Stimulated activated CD4-positive, alpha-beta T cell treated with anti-CD3 and anti-CD28 coated beads, Interleukin-1b, Interleukin-23, amount 100 ng/mL, for 1 hour (primary cell): ENCODE measurements at places on chromosomes 12 and 14.
A peak's percentile ranks its signal among the peaks of the same experiment; 100 is the strongest.

DNA sequence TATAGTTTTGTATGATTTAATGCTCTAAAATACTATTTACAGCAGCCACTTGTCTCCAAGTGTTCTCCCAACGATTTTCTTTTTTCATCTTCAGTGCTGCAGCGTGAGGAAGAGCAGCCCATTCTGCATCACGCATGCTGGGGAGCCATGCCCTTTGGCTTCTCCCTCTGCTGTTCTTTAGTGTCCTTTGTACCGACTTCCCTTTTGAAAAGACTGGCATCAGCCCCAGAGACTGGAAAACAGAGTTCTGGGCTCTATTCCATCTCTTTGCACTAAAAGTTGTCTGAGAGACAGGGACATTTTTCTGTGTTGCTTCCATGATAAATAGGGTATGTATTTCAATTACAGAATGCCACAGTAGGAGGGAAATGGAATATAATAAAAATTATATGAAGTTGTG is 105.1 kb downstream of the RERG start:
- no peak for DNase-seq

GRCh38 chr12:67794161-67794560 is 145.6 kb downstream of the DYRK2 start:
- DNase-seq = no peak

GRCh38 chr14:90785471-90785870 is 30.8 kb downstream of the TTC7B start:
- no peak for DNase-seq

- DNase-seq = no peak
Measured at GRCh38 chr14:33762161-33762851, 188.6 kb downstream of the EGLN3 start.

DNA sequence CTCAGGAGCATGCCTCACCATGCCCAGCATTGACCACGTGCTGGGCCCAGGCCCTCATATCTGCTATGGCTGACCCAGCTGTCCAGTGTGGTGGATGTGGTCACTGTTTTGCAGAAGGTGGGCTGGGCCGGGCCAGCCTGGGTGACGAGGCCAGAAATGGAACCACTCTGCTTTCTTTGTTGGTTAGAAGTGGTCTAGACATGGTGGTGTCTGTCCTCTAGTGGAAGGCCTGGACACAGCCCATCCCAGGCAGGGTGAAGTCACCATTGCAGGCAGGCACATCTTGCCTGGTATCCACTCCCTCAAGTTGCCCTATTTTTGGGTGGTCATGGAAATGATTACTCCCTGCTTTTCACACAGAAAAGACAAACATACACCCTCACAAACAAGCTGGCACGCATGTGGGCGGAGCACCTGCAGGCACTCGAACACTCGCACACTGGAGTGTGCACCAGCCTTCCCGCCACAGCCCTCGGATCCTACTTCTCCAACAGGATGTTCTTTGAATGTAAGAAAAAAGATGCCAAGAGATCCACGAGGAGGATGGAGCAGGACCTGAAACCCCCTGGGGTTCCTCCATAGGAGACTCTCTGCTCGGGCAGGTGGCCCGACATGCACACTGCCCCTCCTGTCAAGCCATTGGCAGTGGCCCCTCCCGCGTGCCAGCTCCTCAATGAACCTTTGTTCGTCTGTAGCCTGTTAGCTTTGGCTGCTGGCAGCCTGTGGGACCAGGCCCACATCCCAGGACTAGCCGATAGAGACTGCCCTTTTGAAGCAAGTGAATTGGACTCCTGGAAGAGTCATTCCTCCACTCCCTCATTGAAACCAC is 38.4 kb downstream of the MLXIP start:
- no peak for DNase-seq

DNA sequence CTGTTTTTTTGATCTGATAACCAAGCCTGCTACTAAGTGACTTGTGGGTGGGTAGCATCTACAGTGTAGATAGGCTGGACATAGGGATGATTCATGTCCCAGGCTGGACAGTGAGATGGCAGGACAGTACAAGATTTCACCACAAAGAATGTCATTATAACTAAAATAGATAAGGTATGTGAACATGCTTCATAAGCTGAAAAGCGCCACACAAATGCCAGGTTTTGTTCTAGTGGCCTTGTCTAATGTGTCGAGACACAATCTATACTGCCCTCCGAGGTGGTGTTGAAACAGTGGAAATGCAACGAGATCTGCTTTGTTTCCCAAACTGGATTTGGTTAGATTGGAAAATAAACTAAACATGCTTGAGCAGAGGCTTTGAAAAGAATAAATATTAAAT is 4.4 kb downstream of the LGALS3 start:
- DNase-seq = no peak

DNA sequence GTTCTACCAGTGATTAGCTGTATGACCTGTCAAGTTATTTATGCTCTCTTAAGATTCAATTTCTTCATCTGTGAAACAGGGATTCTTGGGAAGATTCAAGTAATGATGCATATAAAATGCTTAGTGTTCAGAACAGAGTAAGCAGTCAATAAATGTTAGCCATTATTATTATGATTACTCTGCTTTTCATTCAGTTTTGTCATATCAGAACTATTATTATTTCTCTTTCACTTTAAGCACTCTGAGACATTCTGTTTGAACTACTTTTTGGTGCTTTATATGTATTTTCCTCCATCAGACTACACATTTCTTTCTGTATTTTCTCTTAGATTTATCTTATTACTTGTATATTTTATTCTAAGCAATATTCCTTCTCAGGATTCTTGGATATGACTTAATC is 81.2 kb downstream of the CFAP54 start:
- no peak for DNase-seq

- DNase-seq = no peak
Measured at GRCh38 chr12:122206111-122206881, 2.8 kb downstream of the B3GNT4 start.

DNA sequence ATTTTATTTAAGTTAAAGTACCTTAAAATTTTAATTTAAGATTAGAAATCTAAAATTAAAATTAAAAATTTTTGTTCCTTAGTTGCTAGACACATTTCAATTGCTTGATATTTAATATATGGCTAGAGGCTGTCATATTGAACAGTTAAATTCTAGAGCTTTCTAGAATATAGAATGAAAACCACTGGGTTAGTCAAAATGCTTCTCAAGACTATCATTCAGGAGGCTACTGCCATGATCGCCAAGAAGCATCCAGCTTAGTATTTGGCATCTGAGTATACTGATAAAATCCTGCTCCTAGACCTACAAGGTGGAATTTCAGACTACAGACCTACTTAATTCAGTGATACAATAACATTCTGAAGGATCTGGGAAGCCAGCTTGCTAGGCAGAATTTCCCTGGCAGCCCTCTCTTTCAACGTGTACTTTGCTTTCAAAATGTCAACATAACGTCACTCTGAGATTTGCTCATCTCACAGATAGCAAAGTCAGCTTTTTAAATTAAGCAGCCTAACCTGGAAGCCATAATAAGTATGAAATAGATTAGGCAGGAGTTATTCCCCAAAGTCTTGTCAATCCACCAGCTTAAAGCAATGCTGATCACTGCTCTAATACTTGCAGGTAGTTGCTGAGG is 525.8 kb downstream of the FSCB start:
- no peak for DNase-seq

GRCh38 chr14:93067088-93067487 is 48.6 kb downstream of the ITPK1 start:
- no peak for DNase-seq

DNA sequence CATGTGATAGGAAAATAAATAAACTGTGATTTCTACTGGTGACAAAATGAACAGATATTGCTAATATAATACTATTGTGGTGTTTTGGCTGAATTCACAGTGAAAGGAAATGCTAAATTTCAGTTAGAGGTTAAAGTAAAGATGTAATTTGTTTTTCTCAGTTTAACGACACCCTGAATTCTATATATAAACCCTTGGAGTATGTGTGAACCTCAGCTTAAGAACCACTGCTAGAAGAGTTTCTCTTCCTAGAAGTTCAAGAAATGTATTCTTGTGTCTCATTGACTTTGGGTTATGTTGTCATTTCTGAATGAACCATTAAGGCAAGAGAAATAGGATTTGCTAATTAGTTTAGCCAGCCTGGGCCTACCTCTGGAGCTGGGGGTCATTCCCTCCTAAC is 8.2 kb downstream of the FBXO34 start:
- DNase-seq = no peak

DNA sequence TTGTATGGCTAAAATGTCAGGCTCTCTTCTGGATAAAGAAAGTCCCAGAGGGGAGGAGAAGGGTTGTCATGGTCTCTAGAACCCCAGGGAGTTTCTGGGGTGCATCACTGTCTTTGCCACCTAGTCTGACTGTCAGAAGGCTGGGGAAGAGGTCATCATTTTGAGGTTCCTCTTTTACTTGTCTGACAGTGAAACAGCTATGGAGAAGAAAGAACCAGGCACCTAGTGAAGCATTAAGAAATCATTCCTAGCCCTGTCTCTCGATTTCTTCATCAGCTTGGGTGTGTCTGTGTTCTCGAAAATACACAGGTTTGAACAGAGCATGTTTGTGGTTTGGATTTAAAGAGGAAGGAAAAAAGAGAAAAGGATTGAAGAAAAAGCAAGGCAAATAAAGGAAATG is 158.7 kb upstream of the LRIG3 start:
- no peak for DNase-seq

DNA sequence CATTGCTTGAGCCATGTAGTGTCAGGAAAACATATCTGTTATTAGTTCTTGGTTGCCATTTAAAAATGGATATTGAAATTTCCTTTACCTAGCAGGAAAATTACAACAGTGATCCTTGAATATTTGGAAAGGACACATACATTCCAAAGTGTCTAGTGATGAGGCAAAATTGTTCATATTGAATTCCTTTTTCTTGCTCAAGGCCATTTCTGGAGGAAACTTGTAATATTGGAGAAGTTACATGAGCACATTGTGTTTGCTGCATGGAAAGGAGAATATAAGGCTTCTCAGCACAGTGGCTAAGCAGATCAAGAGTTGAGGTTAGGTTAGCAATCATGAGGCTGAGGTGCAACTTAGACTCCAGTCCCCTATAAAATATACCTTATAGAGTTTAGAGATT is 121.9 kb downstream of the PDE3A start:
- no peak for DNase-seq

GRCh38 chr14:49767571-49768300 is at the start of gene KLHDC2:
Gene KLHDC2 (plus strand): TSS chr14:49768153. CDS start chr14:49768469, 316 bp downstream.
- DNase-seq = peak; percentile 71

GRCh38 chr14:104221071-104221625 is 82.8 kb downstream of the KIF26A start:
- DNase-seq = no peak

DNA sequence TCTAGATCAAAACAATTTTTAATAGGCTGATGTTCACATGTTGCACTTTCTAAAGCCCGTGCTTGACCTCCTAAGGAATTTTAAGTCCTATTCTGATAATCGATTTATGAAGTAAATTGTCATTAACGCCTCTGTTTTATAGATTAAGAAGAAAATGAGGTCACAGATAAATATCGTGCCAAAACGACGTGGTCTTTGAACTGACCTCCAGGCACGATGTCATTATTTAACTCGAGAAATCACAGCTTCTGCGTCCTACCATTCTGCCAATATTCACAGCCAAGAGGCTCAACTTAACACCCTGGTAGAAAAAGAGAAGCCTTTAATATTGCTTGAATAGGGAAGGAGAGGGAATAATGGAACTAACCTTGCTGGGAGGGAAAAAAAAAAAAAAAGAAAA is 888 bp upstream of the EEA1 start:
- DNase-seq = no peak

DNA sequence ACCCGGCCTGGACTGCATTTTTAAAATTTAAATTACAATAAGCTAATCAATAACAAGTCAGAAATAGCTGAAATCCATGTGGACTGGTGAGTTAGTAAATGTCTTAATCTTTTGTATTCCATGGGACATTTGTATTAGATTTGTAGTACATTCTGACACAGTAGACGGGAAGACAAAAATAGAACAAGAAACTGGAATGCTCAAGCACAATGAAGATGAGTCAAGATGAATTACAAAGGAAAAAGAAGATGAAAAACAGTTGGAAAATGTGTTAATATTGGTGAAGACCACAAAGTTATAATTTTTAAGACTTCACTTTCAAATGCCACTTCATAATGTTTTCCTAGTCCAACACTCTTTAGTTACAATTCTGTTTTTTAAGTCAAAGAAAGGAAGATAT is 97.8 kb upstream of the FERMT2 start:
- DNase-seq = no peak

GRCh38 chr14:78345131-78345744 is 175.1 kb downstream of the NRXN3 start:
- no peak for DNase-seq

DNA sequence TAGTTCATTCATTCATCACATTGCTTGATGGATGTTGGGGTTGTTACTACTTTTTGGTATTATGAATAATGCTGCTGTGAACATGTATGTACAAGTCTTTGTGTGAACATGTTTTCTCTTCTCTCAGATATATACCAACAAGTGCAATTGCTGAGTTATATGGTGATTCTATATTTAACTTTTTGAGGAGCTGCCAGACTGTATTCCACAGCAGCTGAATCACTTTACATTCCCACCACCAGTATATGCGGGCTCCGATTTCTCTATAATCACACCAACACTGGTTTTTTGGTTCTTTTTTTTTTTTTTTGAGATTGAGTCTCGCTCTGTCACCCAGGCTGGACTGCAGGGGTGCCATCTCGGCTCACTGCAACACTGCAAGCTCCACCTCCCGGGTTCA is 22.2 kb upstream of the PLEKHG6 start:
- DNase-seq = no peak

DNA sequence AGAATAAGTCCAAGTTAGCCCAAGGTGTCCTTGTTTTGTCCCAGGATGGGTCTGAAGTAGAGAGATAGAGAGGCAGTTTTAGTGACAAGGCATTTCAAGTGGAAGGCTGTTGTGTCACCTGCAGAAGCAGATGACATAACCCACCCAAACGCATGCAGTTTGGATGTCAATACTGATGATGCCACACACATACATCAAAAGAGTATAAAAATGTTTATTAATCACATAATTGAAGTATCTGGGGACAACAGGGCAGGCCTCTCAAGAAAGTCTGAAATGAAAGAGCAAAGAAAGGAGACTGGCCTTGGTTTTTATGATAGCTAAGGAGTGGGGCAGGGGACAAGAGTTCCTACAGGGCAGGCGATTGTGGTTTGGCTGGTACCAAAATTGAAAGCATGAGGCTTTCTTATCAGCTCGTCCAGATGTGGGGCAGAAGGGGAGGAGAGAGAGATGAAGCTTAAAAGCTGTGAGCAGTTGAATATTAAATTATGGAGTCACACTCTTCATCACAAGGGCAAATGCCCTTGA is 78.4 kb upstream of the TSPAN8 start:
- DNase-seq = no peak

DNA sequence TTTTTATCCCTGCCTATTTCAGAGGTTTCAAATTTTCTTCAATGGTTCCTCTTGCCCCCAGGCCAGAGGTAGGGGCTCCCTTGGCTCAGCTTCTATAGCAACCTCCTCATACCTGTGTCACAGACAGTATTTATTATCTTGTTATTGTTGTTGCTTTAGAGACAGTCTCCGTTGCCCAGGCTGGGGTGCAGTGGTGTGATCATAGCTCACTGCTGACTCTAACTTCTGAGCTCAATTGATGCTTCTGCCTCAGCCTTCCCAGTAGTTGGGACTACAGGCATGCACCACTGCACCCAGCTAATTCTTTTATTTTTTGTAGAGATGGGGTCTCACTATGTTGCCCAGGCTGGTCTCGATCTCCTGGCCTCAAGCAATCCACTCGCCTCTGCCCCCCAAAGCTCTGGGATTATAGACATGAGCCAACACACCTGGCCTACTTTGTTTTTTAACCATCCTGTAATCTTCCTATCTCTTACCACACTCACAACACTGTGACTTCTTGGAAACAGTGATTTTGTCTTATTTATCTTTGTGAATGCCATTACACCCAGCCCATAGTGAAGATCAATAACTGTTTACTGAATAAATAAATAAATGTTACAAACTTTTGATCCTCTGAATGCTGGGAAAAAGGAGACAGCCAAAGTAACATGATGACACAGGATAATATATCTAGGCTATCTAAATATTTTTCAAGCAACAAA is 95.9 kb downstream of the PHLDA1 start:
- DNase-seq = no peak
